NCI-H1105 (cell line): ENCODE measurements at places on chromosomes 2 and 18.

DNA sequence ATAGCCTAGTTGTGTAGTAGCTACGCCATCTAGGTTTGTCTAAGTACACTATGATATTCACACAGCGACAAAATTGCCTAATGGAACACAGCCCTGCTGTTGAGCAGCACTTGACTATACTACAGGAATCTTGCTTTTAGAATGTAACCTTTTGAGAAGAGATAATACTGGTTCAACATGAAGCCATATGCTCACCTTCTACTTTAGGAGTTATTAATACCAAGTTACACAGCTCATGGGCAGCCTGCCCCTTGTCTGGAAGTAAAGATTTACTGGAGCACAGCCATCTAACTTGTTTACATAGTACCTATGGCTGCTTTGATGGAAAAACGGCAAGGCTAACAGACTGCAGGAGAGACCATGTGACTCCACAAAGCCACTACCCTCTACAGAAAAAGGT, 174.8 kb downstream of the DYM start:
- DNase-seq = peak; percentile 42

DNA sequence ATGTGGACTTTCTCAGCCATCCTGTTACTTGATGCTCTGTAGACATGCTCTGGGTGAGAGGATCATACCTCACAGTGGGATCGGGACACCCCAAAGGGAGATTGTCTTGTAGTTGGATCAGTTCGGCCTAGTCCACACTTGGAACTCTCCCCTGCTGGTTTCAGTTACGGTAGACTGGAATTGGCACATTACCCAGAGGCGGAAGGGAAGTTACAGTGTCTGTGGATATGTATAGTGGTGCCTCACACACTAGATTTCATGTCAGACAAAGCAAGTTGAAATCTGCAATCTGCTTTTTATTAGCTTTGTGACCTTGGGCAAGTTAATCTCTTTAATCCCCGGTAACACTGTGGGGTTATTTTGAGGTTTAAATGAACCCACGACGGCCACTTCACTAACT, 16.2 kb upstream of the CTAGE1 start:
- no peak for DNase-seq

DNA sequence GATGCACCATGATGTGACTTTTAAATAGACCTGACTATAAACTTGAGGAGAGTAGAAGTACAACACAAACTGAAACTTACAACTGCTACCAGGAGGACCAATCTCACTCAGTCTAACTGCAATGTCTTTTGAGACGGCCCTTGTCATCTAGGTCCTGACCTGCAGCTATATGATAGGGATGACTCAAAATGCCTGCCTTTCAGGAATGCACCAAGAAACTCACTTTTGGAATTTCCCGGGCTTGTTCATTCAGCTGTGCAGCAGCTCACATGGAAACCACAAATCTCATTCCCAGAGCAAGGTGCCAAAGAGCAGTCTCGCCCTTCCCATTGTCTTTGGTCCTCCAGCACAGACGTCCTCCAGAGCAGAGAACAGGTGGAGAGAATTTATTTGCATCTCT, 113.7 kb downstream of the SPOPL start:
- no peak for DNase-seq

DNA sequence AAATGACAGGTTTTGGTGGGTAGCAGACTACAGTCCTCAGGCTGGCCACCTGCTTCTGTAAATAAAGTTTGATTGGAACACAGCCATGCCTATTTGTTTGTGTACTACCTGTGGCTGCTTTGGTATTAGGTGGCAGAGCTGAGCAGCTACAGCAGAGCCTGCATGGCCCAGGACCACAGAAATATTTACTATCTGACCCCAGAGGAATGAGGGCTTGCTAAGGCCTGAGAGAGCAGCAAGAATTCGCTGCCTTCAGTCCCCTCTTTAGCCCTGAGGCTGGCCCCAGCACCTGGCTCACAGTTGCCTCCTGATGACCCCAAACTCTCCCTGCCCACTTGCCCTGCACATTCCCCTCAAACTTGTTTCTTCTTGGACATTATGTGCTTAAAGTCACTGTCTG, 32.5 kb downstream of the POLR1A start:
- DNase-seq = peak; percentile 4

DNA sequence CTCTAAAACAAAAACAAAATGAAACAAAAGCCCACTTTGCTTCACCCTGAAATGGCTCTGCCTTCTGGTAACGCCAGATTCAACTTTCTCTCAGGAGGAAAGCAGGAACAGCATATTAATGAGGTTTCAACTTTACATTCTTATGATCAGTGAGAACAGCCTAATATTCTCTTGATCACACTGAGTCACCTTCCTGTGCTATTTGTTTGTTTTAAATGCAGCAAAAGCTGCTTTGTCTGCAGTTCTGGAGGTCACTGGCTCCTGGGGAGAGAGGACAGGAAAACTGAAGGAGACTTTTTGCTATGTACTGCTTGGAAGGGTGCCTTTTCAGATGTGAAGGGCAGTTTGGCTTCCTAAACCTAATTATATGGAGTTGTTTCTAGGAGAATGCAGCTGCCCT, 48.1 kb downstream of the MAIP1 start:
- DNase-seq = no peak

DNA sequence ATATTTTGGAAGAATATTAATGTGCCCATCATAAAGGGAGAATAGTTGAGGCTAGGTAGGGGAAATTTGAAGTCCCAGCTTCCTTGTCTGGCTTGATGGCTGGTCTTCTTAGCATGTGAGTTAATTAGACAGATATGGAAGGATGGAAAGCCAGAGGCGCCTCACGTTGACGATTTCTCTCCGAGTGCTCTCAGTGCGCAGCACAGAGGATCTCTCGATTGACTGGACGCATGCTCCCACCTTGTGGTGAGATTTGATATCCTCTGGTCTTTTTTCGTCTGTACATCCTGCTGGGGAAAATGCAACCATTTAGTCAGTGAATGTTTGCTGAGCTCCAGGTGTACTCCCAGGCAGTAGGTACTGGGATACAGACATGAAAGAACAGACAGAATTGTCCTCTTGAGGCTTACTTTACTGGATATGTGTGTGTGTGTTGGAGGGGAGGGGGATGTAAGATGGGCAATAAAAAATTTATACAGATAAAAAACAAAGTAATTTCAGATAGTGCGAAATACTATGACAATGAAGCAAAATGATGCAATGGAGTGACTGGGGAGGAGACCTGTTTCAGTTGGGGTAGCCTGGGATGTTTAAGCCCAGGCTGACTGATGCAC, 66.9 kb upstream of the ZNG1B start:
- no peak for DNase-seq

DNA sequence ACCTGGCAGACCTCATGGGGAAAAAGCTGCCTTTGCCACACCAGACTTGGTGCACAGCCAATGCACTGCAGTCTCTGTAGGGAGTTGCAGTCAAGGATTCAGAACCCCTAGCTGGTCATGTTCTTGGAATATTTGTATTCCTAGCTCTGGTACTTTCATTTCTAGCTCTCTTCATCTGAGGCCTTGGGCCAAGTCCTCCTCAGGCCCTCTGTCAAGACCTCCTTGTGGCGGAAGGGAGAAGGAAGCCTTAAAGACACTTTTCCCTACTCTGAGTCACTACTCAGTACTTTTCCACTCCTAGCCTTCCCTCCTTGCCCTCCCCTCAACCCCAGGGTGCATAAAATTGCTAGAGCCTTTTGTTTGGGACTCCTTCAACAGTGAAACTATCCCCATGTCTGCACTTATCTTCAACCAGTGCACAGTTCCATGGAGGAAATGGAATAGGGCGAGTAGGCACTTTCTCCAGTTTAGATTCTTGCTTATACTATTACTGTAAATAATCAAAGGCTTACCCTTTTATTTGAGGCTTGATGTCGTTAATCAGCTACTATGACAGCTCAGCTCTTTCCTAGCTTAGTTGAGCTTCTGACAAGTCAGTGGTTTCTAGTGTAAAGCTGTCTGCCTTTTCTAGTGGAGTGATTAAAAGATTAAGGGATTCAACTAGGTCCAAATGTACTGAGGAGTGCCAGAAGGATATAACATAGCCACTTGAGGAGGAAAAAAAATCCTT, 15.8 kb downstream of the M1AP start:
- no peak for DNase-seq

DNA sequence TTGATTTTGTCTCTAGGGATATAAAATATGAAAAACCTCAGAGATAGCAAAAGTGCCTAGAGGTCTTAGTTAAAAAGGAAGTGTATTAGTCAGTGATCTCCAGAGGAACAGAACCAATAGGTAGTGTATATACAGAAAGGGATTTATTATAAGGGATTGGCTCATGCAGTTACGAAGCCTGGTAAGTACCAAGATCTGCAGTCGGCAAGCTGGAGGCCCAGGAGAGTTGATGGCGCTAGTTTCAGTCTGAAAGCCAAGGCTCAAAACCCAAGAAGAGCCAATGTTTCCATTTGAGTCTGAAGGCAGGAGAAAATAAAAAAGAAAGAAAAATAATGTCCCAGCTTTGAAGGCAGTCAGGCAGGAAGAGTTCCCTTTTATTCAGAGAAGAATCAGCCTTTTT, 93.3 kb downstream of the COLEC12 start:
- no peak for DNase-seq

GRCh38 chr18:54360406-54360805, 2.7 kb downstream of the C18orf54 start:
- no peak for DNase-seq

GRCh38 chr2:193502363-193503035, 1307.8 kb upstream of the TMEFF2 start:
- peak; percentile 79 for DNase-seq

- DNase-seq = no peak
These were observed 5.2 kb downstream of the ERMN start for GRCh38 chr2:157320409-157320808.

DNA sequence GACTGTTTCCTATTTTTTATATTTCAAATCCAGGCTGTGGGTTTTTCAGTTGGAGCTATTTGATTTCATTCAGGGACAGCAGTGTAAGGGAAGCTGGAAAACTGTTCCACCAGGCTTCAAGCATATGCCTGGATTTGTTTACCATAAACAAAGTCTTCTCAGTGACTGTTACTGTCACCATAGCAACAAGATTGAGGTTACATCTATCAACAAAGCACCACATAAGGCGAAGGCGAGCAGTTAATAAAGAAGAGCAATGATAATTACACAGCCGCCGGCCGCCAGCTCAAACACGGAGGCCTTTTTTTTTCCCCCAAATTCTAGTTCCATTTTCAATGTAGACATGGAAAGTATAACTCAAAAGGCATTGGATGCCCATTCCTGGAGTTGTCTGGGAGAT, 553.7 kb upstream of the SYT4 start:
- peak; percentile 66 for DNase-seq

DNA sequence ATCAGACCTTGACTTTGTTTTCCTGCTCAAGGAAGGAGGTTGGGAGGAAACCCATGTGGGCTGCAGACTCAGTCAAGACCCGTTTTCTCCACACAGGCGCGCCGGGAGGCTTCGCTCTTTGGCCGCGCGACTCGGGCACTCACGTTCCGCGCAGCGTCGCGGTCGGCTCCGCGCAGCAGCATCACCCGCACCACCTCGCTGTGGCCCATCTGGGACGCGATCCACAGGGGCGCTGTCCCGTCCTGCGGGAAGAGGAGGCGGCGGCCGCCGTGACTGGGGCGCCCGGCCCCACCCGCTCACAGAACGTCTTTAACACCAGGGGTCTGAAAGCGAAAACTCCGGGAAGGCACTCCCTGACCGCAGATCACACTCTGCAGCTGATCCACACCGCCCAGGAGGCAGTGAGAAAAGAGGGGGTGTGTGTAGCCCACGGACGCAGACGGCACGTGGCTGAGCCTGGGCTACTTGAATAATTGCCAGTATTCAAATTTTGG, 33.1 kb upstream of the NPC1 start:
- no peak for DNase-seq

DNA sequence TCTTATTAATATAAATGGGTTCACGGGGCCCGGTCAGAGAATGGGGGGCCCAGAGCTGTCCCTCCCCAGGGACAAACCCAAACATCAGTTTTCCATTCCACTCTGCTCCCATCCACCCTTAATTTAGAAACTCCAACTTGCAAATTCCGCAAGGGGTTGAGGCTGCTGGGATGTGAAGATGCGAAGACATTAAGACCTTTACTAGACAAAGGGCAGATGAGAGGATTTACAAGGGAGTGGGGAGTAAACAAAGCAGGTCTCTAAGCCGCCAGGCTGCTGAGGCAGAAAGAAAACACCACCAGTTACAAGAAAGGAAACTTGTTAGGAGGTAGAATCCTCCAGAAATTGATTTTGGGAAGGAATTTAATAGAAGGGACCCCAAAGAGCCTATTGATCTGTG, 33.1 kb downstream of the MARCO start:
- DNase-seq = no peak

GRCh38 chr2:43842866-43843226, 4.1 kb downstream of the ABCG8 start:
- DNase-seq = no peak

DNA sequence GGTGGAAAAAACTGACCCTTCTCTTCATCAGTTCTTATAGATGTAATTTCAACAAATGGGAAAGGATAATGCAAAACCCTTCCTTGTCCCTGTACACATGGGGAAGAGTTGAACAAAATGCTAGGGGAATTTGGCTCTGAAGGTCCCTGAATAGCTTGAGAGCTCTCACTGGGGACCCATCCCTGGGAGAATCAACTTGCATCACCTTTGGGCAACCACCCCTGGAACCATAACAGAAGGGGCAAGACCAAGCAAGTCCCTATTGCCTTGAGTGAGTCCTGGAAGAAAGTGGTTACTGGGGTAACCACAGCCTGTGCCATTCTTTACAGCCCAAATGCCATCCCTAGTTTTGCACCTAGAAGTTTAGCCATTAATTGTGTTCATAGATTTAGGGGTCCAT, 52.2 kb upstream of the B3GNT2 start:
- DNase-seq = no peak

DNA sequence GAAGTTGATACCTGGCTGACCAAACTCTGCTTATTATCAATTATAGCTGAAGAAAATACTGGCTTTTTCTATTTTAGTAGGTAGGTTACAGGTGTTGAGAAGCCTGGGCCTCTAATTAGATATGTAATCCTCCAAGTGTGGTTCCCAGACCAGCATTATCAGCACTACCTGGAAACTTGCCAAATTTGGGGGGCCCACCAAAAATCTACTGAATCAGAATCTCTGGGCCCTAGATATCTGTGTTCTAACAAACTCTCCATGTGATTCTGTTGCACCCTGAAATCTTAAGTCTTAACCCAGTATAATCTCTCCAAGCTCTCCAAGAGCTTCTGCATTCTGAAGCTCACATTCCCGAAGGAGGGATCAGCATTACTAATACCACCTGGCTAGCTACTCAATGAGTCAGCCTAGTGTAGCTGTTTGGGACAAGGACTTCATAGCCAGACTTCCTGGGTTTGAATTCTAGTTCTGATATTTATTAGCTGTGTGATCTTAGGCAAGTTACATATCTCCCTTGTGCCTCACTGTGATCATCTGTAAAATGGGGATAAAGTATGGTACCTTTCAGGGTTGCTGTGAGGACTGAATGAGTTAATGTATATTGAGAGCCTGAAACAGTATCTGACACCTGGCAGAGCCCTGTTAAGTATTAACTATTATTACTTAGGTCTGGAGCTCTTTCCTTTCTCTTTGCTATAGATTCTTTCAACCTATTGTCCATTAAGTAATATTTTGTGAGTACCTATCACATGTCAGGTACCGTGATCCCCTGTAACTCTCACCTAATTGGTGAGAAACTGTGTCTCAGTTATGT, 94.1 kb upstream of the CD302 start:
- no peak for DNase-seq
